ENCODE measurements at places on chromosomes 12 and 14. TPM values are rescaled to one million over a fixed set of nuclear protein-coding genes. Genes with fewer than 3 reads are reported as not detected.

The RNASE2 gene
- not detected for total RNA-seq

The CORO1C gene
- total RNA-seq: 128 TPM

The CARMIL3 gene
- not detected for total RNA-seq

The IRF2BPL gene
- total RNA-seq: 34.6 TPM

The FAM186B gene
- total RNA-seq: not detected

The TPPP2 gene
- total RNA-seq: not detected

The KLRD1 gene
- total RNA-seq: under 0.01 TPM

The TRPV4 gene
- 2.5 TPM for total RNA-seq

The CLEC4C gene
- total RNA-seq: not detected

The TMEM121 gene
- total RNA-seq: 6.2 TPM

The FLRT2 gene
- total RNA-seq: 1.1 TPM

The MMP14 gene
- total RNA-seq: 435 TPM

The MARK3 gene
- total RNA-seq: 68.3 TPM

The OR10A7 gene
- total RNA-seq: not detected

The EXOC3L4 gene
- not detected for total RNA-seq

The CLMN gene
- under 0.01 TPM for total RNA-seq

The CCDC175 gene
- total RNA-seq: not detected

The TCL1A gene
- total RNA-seq: not detected

The RGS6 gene
- total RNA-seq: not detected

The FZD10 gene
- total RNA-seq: not detected

The PIK3C2G gene
- not detected for total RNA-seq

The LRTM2 gene
- total RNA-seq: not detected

The ANKS1B gene
- not detected for total RNA-seq

The HOXC6 gene
- 2.5 TPM for total RNA-seq

The ISM2 gene
- total RNA-seq: not detected

The RARG gene
- 49.9 TPM for total RNA-seq

The OR10G2 gene
- total RNA-seq: not detected

The IL26 gene
- not detected for total RNA-seq

The LUM gene
- total RNA-seq: 304 TPM

The TMEM179 gene
- total RNA-seq: not detected

The MGP gene
- 11.2 TPM for total RNA-seq

The FAM181A gene
- total RNA-seq: not detected

The SPX gene
- 1.2 TPM for total RNA-seq

The CYP27B1 gene
- 1.4 TPM for total RNA-seq

The DTX1 gene
- total RNA-seq: not detected

The NINJ2 gene
- not detected for total RNA-seq

The HOXC12 gene
- not detected for total RNA-seq

The CINP gene
- 78.4 TPM for total RNA-seq

The GDF3 gene
- total RNA-seq: not detected

The ACTN1 gene
- total RNA-seq: 449 TPM

The NANOG gene
- total RNA-seq: not detected

The SCN8A gene
- total RNA-seq: 4.0 TPM

Measured in myometrial cell (primary cell).